ENCODE measurements at places on chromosomes 11 and 22.

- DNase-seq, result no peak
Observed at GRCh38 chr22:19085233-19085718, 36.9 kb downstream of the DGCR2 start.

- DNase-seq, result no peak
Observed at GRCh38 chr11:20912065-20912821, 242.9 kb downstream of the NELL1 start.

DNA sequence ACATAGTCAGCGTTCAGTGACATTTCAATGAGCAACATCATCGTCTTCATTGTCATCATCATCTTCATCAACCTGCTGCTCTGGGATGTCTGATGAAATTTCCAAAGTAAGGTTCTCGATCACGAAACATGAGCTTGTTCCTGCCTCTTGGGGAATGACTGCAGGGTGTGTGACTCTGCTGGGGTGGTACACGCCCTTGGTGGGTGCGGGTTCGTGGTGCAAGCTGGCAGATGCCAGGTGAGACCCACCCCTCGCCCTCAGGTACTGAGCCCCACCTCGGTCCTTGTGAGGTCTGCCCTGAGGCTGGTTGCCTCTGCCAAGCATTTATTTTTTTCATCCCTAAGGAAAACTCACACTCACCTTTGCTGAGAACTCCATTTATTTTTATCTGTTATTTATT lies 1389.2 kb downstream of the TBC1D22A start:
- no peak for DNase-seq

- DNase-seq, result no peak
Observed at GRCh38 chr11:1008001-1008802, 28.3 kb downstream of the MUC6 start.

- DNase-seq, result no peak
Observed at GRCh38 chr11:116454020-116454645, 318.7 kb downstream of the BUD13 start.

DNA sequence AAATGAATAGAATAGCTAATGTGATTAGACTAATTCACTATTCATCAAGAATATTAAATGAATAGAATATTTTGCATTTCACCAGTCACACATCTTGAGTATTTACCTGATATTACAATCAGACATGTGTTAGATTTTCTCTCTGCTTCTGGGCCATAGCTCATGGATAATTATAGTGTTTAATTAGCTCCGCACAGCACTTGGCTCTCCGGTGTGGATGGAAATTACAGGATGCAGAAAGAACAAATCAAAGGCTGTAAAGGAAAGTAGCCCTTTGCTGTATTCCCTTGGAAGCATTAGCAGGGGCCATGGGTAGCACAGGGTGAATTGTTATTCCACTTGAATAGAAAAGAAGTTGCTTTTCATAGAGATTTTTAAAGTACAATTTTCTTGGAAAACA lies 320.3 kb upstream of the SORL1-AS1 start:
- no peak for DNase-seq

GRCh38 chr22:22553735-22554586 lies 5.1 kb downstream of the PRAME start:
- DNase-seq, result no peak

GRCh38 chr11:76654298-76654851 lies 16.2 kb downstream of the LRRC32 start:
- DNase-seq, result no peak

DNA sequence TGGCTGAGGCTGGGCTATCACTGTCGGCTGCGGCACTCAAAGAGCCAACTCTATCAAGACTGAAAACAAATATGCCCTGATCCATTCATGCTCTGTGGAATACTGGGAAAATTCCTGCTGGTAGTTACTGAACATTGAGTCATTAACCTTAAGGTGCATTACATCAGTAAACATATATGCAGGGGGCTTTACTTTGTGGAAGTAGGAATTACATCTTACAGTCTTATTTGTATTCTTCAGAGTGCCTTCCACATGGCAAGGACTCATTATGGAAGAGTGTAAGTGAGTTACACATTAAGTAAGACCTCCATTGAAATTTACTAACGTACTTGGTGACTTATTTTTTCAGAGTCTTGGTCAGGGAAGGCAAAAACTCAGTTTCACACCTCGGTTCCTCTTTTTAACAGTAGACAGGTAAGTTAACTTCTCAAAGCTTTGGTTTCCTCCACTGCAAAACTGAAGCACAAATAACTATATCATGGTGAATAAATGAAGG lies 4.5 kb downstream of the OR5B21 start:
- no peak for DNase-seq

- no peak for DNase-seq
Observed at GRCh38 chr11:35486934-35487333, 38.5 kb downstream of the PAMR1 start.

GRCh38 chr22:27597703-27598444 lies 203.7 kb downstream of the MN1 start:
- DNase-seq, result no peak

GRCh38 chr11:94802501-94802900 lies 34.3 kb downstream of the AMOTL1 start:
- no peak for DNase-seq

- no peak for DNase-seq
Observed at GRCh38 chr11:211741-212140, 4.2 kb downstream of the RIC8A start.

- DNase-seq, result no peak
Observed at GRCh38 chr11:46285173-46285572, 7.7 kb downstream of the CREB3L1 start.

- no peak for DNase-seq
Observed at GRCh38 chr11:118275176-118275575, 11.1 kb upstream of the MPZL2 start.

GRCh38 chr22:33050614-33051182 lies 7.5 kb downstream of the SYN3 start:
- DNase-seq, result no peak

DNA sequence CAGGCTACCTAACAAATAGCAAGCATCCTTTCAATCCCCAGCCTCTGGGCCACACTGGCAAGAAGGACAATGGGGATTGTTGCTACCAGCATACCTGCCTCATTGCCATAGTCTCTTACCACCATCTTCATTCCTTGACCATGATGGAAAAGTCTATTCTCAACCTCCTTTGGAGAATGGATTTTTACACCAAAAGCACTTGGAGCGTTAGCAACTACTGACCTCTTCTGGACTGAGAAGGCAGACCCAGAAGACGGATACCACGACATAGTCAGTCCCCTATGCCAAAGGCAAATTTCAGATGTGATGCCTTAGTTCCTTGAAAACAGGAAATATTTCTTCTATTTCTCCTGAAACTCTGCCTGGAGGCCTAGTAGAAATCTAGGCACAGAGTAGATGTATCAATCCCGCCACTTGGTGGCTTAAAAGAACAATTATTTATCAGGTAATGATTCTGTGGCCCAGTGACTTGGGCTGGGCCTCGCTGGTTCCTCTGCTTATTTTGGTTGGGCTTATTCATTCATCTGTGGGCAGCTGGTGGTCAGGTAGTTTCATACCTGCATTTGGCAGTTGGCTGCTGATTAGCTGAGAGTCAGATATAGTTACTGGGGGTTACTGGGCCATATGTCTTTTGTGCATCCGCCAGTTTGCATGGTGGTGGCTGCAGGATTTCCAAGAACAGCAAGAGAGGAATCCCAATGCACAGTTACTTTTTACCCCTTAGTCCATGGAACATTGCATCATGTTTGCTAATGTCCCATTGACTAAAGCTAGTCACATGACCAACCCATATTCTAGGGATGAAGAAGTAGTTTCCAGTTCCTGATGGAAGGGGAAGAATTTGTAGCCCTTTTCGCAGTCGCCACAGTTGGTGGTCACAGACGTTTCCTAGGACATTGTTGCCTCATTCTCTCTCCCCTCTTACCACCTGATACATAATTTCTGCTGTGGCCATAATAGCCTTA lies 75.2 kb downstream of the DHCR7 start:
- no peak for DNase-seq

DNA sequence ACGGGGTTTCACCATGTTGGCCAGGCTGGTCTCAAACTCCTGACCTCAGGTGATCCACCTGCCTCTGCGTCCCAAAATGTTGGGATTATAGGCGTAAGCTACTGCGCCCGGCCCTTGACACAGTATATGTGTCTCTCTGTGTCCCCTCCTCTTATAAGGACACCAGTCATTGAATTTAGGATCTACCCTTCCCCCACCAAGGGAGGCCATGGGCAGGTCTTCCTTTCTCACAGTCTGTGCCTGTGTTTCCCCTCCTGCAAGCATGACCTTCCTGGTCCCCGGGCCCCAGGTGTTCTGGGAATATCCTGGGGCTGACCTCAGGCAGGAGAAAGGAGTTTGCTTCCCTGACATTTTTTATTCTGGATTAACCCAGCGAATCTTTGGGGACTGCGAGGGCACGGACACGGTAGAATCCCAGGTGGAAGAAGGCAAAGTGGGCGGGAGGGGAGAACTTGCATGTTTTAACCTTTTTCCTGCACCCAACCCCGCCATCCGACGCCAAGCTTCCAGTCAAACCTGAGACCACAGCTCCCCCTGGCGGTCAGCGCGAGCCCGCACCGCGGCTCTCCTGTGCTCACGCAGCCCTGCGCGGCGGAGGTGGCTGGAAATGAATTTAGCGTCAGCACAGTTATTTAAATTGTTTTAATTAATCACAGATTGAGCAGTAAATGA lies 42.1 kb upstream of the ISX start:
- DNase-seq, result no peak

- DNase-seq, result no peak
Observed at GRCh38 chr22:24772493-24773220, 1.9 kb downstream of the PIWIL3 start.

DNA sequence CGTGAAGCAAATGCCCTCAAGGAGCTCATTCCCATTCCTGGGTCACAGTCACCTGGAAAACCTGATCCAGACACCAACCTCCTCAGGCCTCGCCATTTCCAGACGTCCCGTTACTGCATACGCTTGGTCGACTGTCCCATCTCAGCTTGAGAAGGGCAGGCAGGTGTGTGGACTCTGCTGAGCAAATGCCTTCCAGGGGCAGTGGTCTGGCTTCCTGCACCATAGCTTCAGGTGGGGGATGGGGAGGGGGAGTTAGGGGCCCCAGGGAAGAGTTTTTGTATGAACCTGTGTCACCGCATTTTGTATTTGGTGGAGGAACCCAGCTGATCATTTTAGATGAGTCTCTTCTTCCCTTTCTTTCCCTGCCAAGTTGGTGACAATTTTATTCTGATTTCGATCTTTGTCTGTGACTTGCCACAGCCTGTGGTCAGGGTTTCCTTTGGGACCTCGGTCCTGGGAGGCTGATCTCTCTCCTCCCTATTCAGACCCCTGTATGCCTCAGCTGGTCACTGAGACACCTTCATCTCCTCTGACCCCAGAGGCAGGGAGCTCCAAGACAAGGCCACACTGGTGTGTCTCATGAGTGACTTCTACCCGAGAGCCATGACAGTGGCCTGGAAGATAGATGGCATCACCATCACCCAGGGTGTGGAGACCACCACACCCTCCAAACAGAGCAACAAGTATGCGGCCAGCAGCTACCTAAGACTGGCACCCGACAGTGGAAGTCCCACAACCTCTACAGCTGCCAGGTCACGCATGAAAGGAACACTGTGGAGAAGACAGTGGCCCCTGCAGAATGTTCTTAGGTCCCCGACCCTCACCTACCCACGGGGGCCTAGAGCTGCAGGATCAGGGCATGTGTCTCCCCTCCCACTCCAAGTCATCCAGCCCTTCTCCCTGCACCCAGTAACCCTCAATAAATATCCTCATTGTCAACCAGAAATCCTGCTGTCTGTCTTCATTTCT lies 22.9 kb downstream of the IGLL5 start:
- DNase-seq, result no peak

- no peak for DNase-seq
Observed at GRCh38 chr22:25148149-25148691, 51.4 kb upstream of the CRYBB3 start.

GRCh38 chr22:38793317-38793716 lies 626 bp downstream of the DNAL4 start:
- no peak for DNase-seq

DNA sequence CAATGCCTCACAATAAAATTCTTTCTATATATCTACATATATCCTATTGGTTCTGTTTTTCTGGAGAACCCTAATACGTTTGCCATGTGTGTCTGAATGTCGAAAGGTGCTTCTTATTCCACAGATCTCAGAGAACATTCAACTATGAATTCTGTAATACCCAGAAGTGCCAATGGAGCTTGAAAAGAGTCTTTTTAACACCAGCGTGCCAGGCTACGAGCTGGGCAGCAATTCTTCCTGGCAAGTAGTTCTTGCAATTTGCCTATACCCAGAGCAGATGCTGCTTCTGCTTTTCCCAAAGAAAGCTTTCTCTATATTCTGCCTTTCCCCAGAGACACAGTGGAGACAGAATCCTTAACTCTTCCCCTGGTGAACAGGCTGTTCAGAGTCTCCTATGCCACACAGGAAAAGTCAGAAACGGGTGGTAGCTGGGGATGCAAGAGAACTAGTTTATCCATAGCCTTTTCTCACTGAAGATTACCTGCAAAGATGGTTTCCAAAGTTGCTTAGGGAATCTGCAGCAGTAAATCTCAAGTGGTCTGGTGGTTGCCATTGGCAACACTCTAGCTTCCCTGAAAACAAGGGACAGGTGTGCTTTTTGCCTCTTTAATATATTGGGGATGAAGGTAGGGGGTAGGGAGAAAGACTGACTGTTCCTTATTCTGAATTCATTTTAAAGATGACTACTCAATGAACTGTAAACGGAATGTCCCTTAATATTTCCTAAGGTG lies 16.8 kb upstream of the PAFAH1B2 start:
- no peak for DNase-seq

DNA sequence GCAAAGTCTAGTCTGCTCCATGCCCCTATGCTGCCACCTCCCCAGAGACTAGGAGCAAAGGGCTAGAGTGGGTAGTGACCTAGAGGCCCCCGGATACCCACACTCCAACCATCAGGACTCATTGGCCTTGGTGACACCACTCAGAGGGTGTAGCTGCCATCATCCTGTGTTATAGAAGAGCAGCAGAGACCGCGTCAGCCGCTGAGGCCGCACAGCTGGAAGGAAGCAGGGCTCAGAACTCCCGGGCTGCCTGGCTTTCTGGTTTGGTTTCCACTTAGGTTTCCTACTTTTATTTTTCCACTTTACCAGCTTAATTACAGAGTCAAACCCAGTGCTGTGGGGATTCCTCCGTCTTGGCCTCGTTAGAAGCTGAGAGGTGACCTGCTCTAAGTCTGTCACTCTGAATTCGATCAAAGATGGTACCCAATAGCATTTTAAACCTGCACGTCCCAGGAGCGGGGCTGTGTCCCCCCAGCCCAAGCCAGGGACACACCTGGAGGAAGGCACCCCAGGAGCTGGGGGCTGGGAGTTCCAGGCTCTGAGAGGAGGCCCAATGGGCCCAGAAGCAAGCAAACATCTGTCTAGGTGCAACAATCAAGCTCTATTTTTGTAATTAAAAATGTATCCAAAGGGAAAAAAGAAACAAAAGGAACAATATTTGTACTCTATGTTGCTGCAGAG lies 2.1 kb upstream of the CDKN1C start:
- DNase-seq, result no peak

- DNase-seq, result no peak
Observed at GRCh38 chr11:64694821-64695365, 28.1 kb downstream of the NRXN2 start.

Data from stimulated activated CD4-positive, alpha-beta T cell treated with anti-CD3 and anti-CD28 coated beads, Interleukin-1b, Interleukin-23, amount 100 ng/mL, for 1 hour (primary cell).